Transverse colon (tissue), 4 donors: ENCODE measurements at places on chromosomes 16 and 17. TPM values are rescaled to one million over a fixed set of nuclear protein-coding genes. Genes with fewer than 3 reads are reported as not detected.
A peak's percentile ranks its signal among the peaks of the same experiment; 100 is the strongest.

GRCh38 chr17:17960500-17961030, 11.6 kb downstream of the TOM1L2 start:
- peaks cover 48% of the 10 kb centered on the region for H3K4me1 ChIP-seq
- H3K27ac ChIP-seq: peak overlapping the region; percentile 86
- no peaks in the 10 kb centered on the region for H3K36me3 ChIP-seq
- no peak overlapping the region for H3K4me3 ChIP-seq

DNA sequence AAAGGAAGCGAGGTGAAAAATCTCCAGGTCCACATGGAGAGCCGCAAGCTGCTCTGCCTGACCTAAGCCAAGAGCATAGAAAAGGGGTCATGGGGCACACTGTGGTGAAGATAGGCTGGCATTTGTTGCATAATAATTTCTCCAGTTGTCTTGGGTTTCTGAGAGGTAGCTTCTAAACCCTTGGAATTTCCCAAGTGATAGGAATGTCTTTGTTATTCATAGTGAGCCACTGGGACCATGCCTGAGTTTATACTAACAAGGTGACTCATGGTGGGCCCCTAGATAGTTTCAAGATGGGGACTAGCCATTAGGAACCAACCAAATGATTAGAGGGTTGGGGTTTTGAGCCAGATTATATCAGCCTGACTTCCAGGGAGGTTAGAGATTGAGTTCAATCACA, 25.6 kb downstream of the SOST start:
- H3K27me3 ChIP-seq: no peaks in the 10 kb centered on the region
- H3K36me3 ChIP-seq: no peaks in the 10 kb centered on the region
- no peak for DNase-seq
- no peak overlapping the region for H3K27ac ChIP-seq

- no peak overlapping the region for H3K27ac ChIP-seq
- H3K4me1 ChIP-seq: no peaks in the 10 kb centered on the region
- H3K36me3 ChIP-seq: no peaks in the 10 kb centered on the region
- DNase-seq: no peak
- H3K4me3 ChIP-seq: no peak overlapping the region
Observed at GRCh38 chr16:31440516-31441184, 1.9 kb downstream of the ZNF843 start.

DNA sequence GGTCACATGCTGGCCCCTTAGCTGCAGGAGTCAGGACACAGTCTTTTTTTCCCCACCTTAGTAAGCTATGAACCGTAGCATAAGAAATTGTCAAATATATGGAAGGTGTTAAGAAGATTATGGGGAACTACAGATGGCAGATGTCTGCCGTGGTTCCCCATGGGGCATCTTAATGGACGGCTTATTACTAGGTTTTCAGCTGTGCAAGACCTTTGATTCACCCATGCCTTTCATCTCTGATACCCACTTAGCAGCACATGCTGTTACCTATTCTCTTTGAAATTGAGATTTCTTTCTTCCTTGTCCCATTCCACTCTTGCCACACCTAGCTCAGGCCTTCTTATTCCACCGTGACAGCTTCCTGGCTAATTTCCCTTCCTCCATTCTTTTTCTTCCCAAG, 70.7 kb downstream of the RPTOR start:
- H3K4me1 ChIP-seq: no peaks in the 10 kb centered on the region
- no peak for DNase-seq
- no peaks in the 10 kb centered on the region for H3K36me3 ChIP-seq

- peaks cover 68% of the 10 kb centered on the region for H3K27me3 ChIP-seq
- DNase-seq: no peak
- H3K4me1 ChIP-seq: peaks cover 24% of the 10 kb centered on the region
- no peak overlapping the region for H3K27ac ChIP-seq
- H3K4me3 ChIP-seq: no peak overlapping the region
- H3K36me3 ChIP-seq: no peaks in the 10 kb centered on the region
Observed at GRCh38 chr17:30238003-30238344, 2.5 kb upstream of the SLC6A4 start.

- H3K4me3 ChIP-seq: no peak overlapping the region
- H3K27ac ChIP-seq: no peak overlapping the region
- H3K4me1 ChIP-seq: no peaks in the 10 kb centered on the region
Observed at GRCh38 chr17:44204441-44204882, 4.8 kb upstream of the ATXN7L3 start.

GRCh38 chr17:68197997-68198930, 49.6 kb upstream of the AMZ2 start:
- no peaks in the 10 kb centered on the region for H3K36me3 ChIP-seq
- H3K27me3 ChIP-seq: peaks cover 90% of the 10 kb centered on the region
- H3K27ac ChIP-seq: no peak overlapping the region

DNA sequence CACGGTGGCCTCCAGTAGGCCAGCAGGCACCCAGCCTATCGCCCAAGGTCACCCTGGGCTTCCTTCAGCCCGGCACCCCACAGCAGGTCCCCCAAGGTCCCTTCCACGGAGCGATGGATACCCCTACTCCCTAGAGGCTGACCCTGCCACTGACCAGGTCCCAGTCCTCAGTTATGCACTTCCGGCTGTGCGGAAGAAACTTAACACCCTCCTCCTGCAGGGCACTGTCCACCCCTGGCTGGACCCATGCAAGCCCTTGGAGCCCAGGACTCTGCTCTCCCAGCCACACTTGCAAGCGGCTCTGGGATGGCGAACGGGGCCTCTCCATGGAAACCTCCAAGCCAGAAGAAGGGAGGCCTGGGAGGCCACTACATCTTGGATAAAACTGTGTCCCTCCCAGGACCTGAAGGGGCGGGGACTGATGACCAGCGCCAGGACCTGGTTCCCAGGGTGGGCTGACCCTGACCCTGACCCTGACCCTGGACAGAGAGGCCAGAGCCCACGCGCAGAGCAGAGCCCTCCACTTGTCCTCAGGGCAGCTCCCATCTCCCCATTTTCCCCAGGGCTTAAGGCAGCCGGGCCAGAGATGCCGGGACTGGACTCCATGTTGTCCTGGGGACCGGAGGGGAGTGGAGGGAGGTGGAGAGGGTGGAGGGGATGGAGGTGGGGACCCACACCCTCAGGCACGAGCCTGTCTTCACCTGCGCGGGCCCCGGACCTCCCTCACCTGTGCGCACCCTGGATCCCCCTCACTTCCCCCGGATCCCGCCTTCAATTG, 734 bp downstream of the CEP131 start:
- H3K4me3 ChIP-seq: peak overlapping the region; percentile 60
- peak overlapping the region; percentile 75 for H3K27ac ChIP-seq
- H3K4me1 ChIP-seq: peaks cover 22% of the 10 kb centered on the region
- no peaks in the 10 kb centered on the region for H3K36me3 ChIP-seq

- H3K27ac ChIP-seq: no peak overlapping the region
- H3K27me3 ChIP-seq: no peaks in the 10 kb centered on the region
- no peak overlapping the region for H3K4me3 ChIP-seq
- no peak for DNase-seq
Observed at GRCh38 chr16:29911676-29912010, 11.4 kb downstream of the ASPHD1 start.

- DNase-seq: peak; percentile 64
- H3K27ac ChIP-seq: no peak overlapping the region
- no peaks in the 10 kb centered on the region for H3K36me3 ChIP-seq
- H3K27me3 ChIP-seq: peaks cover 10% of the 10 kb centered on the region
- H3K4me3 ChIP-seq: no peak overlapping the region
- H3K4me1 ChIP-seq: no peaks in the 10 kb centered on the region
Observed at GRCh38 chr17:39238311-39238972, 12.7 kb upstream of the STAC2 start.

- DNase-seq: no peak
- no peaks in the 10 kb centered on the region for H3K27me3 ChIP-seq
- no peak overlapping the region for H3K27ac ChIP-seq
- H3K4me1 ChIP-seq: peaks cover 21% of the 10 kb centered on the region
- no peak overlapping the region for H3K4me3 ChIP-seq
Observed at GRCh38 chr16:68247400-68247799, 2.2 kb downstream of the PLA2G15 start.

- H3K36me3 ChIP-seq: no peaks in the 10 kb centered on the region
- H3K4me1 ChIP-seq: no peaks in the 10 kb centered on the region
- no peak overlapping the region for H3K4me3 ChIP-seq
- no peaks in the 10 kb centered on the region for H3K27me3 ChIP-seq
Observed at GRCh38 chr16:10584981-10585438, 4.6 kb upstream of the EMP2 start.

DNA sequence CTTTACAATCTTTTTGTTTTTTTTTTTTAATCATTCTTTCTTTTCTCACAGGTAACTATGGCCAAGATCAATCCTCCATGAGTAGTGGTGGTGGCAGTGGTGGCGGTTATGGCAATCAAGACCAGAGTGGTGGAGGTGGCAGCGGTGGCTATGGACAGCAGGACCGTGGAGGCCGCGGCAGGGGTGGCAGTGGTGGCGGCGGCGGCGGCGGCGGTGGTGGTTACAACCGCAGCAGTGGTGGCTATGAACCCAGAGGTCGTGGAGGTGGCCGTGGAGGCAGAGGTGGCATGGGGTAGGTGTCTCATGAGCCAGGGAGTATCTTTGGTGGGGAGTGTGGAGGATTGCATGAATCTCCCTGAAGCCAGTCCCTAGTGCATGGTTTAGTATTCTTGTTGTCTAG, 4.9 kb downstream of the FUS start:
- no peaks in the 10 kb centered on the region for H3K27me3 ChIP-seq
- DNase-seq: no peak
- no peak overlapping the region for H3K27ac ChIP-seq
- peaks cover 34% of the 10 kb centered on the region for H3K4me1 ChIP-seq
- no peaks in the 10 kb centered on the region for H3K36me3 ChIP-seq
- H3K4me3 ChIP-seq: no peak overlapping the region

DNA sequence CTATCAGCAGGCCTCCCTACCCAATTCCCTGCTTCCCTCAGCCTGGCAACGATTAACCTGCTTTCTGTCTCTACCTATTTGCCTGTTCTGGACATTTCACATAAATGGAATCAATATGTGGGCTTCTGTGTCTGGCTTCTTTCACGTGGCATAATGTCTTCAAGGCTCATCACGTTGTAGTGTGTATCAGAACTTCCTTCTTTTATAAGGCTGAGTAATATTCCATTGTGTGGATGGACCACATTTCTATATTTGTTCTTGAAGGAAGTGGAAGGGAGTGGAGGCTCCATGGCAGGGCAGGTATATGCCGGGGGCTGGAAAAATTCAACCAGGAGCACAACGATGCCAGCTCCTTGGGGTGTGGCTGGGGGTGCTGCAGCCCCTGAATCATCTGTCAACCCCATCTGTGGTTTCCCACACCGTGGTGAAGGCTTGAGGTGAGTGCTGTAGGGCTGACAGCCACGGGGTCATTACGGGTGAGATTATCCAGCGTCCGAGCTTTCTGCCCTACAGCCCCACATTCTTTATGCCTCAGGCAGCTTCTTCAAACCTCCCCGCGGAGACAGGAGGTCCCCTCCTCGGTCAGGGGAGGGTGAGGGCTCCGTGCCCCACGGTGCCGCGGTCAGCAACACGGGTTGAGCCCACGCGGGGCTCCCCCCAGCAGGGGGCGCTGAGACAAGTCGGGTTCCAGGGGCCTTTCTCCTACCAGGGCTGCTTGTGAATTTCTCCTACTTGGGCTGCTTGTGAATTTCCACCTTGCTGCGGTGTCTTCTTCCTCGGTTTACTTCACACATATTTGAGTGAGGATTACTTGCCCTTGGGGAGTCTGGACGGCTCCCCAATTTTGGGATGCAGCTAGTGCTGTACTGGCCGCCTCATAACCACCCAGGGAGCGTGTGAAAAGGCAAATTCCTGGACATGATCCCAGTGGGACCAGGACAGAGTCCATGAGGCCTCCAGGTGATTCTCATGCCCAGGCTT, 18.3 kb upstream of the WFIKKN2 start:
- DNase-seq: peak; percentile 55
- no peaks in the 10 kb centered on the region for H3K4me1 ChIP-seq
- H3K4me3 ChIP-seq: no peak overlapping the region
- no peak overlapping the region for H3K27ac ChIP-seq
- no peaks in the 10 kb centered on the region for H3K27me3 ChIP-seq

- no peak for DNase-seq
- H3K4me3 ChIP-seq: no peak overlapping the region
- no peaks in the 10 kb centered on the region for H3K36me3 ChIP-seq
- H3K4me1 ChIP-seq: no peaks in the 10 kb centered on the region
- H3K27ac ChIP-seq: no peak overlapping the region
Observed at GRCh38 chr16:77323695-77324094, 111.1 kb downstream of the ADAMTS18 start.

DNA sequence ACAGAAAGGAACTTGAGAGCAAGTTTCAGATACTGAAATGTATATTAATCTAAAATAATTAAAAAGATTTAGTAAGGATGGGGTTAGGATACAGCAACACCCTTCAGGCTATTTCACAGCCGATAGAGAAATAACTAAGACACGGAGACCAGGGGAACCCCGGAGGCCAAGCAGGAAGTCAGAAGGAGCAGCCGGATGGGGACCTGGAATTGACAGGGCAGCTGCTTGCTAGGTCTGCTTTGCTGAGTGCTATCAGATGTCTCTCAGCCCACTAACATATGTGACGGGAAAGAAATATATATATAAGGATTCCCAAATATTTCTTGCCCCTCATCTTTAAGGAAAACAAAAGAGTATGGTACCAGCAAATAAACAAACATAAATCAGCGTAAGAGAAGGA, 154.1 kb upstream of the CDH5 start:
- H3K4me3 ChIP-seq: no peak overlapping the region
- H3K27ac ChIP-seq: no peak overlapping the region
- no peaks in the 10 kb centered on the region for H3K4me1 ChIP-seq

- H3K27me3 ChIP-seq: no peaks in the 10 kb centered on the region
- H3K36me3 ChIP-seq: no peaks in the 10 kb centered on the region
- H3K4me1 ChIP-seq: no peaks in the 10 kb centered on the region
- H3K27ac ChIP-seq: no peak overlapping the region
- DNase-seq: no peak
- H3K4me3 ChIP-seq: no peak overlapping the region
Observed at GRCh38 chr17:57166803-57167202, 81.8 kb downstream of the AKAP1 start.

The CDC6 gene
- not detected for total RNA-seq

The SPATA32 gene
- not detected for total RNA-seq

The GRAP gene
- total RNA-seq: 1.6 TPM

The KRTAP2-1 gene
- total RNA-seq: not detected

The TAC4 gene
- total RNA-seq: not detected
